ENCODE measurements at places on chromosomes 13 and 19.

GRCh38 chr19:47152632-47153031 lies 22.0 kb downstream of the SAE1 start:
- DNase-seq, result no peak

DNA sequence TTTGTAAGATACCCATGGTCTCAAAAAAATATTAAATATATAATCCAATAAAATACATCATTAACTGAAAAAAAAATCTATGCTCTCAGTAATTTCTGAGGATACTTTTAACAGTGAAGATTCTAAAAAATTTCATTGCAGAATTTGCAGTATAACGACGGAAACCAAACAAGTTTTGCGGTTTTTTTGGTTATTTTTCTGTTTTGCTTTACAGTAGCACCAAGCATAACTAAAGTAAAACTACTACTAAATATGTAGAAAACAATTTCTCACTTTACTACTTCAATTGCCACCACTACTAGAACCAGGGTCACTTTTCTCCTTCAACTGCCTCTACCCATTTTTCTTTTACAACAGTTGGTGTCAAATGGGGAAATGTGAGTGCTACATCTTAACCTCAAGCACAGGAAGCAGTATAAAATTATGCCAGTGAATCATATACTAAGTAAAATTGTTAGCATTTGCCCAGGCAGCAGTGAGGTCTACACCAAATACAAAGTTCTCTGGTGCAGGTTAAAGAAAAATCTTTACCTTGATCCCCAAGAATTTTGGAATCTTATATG lies 24.1 kb downstream of the MICU2 start:
- no peak for DNase-seq

DNA sequence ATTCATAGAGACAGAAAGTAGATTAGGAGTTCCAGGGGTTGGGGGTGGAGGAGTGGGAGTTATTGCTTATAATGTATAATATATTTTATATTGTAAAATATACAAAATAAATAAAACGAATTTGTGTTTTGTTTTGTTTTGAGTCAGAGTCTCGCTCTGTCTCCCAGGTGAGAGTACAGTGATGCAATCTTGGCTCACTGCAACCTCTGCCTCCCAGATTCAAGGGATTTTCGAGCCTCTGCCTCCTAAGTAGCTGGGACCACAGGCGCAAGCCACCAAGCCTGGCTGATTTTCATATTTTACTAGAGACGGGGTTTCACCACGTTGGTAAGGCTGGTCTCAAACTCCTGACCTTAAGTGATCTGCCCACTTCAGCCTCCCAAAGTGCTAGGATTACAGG lies 2.5 kb upstream of the GADD45GIP1 start:
- DNase-seq, result no peak

- no peak for DNase-seq
These were observed 716.4 kb downstream of the PCDH9 start for GRCh38 chr13:66513728-66514127.

- DNase-seq, result no peak
These were observed 26.7 kb upstream of the RNF113B start for GRCh38 chr13:98203646-98204326.

- no peak for DNase-seq
These were observed 97.6 kb upstream of the MIR17HG start for GRCh38 chr13:91249861-91250260.

- no peak for DNase-seq
These were observed 33.9 kb upstream of the SEMA6B start for GRCh38 chr19:4593409-4593851.

DNA sequence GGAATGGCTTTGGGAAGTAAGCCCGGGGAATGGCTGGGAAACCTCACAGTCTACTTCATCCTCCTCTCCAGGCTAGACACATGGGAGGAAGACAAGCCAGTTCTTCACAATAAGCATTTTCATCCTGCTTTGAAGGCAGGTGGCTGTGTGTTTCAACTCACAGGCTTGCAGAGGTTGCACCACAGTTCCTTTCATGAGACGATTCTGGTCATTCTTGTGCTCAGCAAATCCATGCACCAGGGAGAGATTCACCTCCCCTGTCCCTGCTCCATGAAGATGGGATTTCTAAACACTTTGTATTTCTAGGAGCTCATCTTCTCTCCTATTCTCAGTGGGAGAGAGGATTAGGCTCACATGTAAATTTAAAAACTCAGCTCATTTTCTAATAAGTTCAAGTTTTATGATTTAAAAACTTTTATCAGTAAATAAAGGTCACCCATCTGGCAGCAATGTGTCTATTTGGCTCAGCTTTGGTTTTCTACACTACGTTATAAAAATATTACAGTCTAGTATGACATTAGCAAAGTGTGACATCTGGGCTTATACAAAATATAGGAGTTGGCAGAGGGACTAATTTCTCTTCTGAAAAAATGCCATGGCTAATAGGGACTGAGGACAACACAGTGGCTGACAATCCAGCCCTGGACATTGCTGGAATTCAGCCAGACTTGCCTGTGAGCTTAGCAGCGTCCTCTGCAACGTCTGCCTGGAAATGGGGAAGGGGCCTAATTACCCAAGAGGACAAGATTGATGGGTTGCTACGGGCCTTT lies 283.2 kb upstream of the SLC10A2 start:
- DNase-seq, result no peak

DNA sequence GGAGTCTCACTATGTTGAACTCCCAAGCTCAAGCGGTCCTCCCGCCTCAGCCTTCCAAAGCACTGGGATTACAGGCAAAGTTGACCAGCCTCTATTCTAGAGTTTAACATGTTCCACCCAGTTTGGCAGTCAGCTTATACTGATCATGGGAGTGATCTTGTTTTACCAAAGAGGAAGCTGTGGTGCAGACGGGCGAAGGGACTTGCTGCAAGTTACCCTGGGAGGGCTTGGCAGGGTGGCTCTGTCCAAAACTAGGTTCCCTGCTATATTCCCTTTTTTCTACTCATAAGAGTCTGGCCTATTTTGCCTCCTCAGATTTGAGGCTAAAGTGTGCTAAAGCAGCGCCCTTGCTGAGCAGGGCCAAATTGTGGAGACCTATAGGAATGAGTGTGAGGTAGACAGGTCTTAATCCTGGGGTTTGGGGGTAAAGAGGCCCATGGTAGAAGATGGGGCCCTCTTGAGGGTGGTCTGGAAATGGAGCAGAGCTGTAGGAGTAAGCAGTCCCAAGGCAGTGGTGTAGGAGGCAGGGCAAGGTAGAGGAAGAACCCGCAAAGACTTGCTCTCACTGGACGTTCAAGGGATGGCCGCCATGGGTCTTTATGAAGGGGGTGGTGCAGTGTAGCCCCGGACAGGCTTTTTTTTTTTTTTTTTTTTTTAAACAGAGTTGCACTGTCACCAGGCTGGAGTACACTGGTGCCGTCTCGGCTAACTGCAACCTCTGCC lies 3.3 kb downstream of the RPS19 start:
- DNase-seq, result no peak
